AG20443 (cell line): ENCODE measurements at places on chromosomes 4 and X.
A peak's percentile ranks its signal among the peaks of the same experiment; 100 is the strongest.

DNA sequence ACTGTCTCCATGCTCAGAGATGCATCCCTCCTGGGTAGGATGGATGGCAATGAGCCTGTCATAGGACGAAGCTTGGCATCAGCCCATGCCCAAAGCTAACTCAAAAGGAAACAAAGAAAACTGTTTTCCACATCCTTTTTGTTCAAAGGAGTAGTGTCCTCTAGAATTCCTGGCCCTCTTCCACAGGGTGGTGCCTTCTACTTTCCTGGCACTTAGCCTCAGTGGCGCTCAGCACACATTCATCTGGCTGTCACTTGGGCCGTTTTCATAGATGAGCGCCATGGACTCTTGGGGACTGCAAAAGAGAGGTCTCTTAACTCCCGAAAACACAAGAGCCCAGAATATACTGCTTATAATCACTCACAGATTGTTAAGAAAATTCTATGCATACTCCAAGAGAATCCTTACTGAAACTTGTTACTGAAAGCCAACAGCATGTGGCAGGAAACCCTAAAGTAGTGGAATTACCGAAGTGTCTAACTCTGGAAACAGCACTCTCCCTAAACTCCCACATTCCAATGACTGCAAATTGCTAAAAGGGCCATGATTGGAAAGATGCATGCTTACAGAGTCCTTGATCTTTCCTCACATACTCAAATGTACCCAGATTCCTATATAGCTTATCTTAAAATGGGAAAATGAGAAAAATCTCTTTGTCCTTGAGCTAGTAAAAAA is 110.0 kb downstream of the HS6ST2 start:
- DNase-seq: no peak

GRCh38 chr4:185374573-185374972 is 21.2 kb downstream of the LRP2BP start:
- DNase-seq: no peak

- DNase-seq: no peak
Measured at GRCh38 chr4:81562093-81562492, 90.4 kb upstream of the RASGEF1B start.

DNA sequence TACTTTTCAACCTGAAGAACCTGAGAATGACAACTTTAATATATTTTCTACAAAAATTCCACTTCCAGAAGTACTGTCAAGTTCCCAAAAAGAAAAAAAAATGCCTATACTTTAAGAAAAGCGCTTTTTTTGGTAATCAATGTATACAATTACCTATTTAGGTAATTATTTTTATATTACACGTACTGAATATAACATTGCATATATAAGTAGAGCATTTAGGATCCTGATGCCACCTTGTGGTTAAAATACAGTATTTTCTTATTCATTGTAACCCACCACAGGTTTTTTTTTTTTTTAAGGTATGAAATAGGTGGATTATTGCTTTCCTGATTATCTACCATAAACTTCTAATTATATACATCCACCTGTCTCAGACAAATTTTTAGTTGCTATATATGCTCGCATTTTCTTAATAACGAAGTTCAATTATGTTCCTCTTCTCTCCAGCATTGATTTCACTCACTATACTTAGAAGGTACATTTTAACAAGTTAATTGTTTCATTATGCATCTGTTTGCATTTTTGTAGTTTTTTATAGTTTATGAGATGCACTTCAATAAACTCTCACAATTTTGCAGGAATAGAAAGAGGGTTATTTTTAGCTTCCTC is 5.2 kb downstream of the MAP9 start:
- no peak for DNase-seq

GRCh38 chr4:47486231-47486673 is 1.2 kb downstream of the ATP10D start:
- peak; percentile 15 for DNase-seq

- no peak for DNase-seq
Measured at GRCh38 chr4:152064753-152065152, 303.9 kb upstream of the GATB start.

DNA sequence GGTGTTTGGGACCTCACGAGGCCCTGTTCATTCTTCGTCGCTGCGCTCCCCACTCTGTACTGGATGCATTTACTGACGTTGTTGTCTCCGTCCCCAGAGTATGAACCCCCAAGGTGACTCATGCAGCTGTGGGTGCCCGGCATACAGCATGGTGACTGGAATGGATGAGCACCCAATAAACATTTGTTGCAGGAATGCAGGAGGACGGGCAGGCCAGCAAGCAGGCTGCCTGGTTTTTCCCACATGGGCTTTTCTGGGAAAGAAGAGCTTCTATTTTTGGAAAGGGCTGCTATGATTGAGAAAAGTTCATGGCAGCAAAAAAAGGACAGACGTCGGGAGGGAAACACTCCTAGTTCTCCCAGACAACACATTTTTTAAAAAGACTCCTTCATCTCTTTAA is 893 bp upstream of the SOD3 start:
- DNase-seq: peak; percentile 34
